ENCODE measurements at places on chromosomes 11 and 22.
A peak's percentile ranks its signal among the peaks of the same experiment; 100 is the strongest.

- DNase-seq, result no peak
Measured at GRCh38 chr11:22491555-22492225, 133.9 kb downstream of the FANCF start.

GRCh38 chr11:74390697-74391096, 7.5 kb downstream of the PGM2L1 start:
- no peak for DNase-seq

DNA sequence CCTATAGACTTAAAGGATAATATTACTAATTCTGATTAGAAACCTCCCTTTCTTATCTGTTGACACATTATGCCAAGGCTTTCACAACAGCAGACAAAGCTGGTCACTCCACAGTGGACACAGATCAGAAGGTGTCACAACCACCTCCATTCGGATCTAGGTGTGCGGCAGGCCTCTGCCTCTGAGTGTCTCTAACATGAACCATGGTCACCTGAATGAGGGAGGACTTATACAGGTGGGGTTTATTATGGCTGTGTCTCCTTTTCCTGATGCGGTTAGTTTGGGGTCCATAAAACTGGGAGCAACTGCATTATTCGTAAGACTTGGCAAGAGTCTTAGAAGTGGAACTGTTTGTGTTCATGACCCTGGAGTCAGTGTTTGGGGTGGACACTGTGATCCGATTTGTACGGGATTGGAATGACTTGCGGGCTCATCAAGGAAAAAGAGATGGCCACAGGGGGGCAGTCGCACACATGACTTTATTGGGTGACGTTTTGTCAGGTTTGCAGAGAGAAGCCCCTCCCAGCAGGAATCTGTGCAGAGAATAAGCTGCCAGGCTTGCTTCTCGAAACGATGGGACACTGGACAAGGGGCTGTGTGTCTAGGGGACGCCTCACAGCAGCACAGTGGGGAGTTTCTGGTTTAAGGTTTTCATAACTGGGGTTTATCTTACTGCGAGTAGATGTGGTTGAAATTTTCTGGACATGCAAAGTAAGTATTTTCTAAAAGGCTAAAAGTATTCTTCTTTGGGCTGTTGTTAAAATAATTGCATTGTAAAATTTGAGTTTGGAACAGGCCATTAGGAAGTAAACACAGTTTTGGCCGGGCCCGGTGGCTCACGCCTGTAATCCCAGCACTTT, 90.6 kb downstream of the GAB4 start:
- peak; percentile 49 for DNase-seq

DNA sequence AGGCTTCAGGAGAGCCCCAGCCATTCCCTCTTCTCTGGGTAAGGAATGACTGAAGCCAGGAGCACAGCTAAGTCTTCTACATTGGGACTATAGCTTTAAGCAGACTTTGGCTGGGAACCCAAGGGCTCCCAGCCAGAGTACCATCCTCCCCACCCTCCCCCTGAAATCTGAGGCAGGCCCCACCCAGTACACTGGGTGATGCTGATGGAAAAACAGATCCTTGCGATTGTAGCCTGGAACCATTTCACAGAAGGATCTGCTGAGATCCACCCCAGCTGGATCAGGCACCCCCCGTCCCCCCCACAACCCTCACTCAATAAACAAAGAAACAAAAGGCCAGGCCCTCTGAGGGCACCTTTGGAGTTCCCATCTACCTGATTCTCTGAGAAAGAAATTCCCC, 39.8 kb downstream of the IL18BP start:
- DNase-seq, result no peak

DNA sequence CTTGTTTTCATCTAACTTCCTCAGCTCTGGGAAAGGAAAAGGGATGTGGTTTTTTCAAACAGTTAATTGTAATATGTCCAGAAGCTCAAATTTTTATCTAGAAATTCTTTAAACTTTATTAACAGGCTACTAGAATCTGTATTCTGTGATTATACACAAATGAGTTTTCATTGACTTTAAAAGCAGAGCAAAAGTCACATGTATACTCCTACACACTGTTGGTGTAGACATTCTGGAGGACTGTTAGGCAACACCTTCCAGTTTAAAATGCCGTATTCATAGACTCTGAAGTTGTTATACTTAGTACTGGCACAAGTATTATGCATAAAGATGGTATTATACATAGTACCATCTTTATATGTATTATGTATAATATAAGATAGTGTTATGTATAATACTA, 64.9 kb downstream of the SPECC1L start:
- no peak for DNase-seq

GRCh38 chr11:62464655-62465054, 45.8 kb downstream of the SCGB1A1 start:
- DNase-seq, result no peak

DNA sequence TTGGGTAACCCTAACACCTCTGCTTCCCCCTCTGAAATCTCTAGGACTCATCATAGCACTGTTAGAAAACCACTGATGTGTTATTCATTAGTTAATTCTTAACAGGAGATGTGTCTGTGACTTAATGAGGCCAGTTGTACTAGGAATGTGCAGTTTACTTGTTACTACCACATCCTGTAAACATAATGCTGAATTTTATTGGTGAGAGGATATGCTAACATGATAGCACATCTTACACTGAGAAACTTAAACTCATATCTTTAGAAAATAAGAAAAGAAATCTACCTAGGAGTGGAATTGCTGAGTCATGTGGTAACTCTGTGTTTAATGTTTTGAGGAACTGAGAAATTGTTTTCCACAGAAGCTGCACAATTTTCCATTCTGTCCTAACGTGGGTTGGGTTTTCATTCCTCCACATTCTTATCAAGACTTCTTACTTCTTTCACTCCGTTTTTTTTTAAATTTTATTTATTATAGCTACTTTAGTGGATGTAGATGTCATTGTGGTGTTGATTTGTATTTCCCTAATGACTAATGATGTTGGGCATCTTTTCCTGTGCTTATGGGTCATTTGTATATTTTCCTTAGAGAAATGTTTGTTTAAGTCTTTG, 33.7 kb downstream of the RNF121 start:
- DNase-seq, result no peak

DNA sequence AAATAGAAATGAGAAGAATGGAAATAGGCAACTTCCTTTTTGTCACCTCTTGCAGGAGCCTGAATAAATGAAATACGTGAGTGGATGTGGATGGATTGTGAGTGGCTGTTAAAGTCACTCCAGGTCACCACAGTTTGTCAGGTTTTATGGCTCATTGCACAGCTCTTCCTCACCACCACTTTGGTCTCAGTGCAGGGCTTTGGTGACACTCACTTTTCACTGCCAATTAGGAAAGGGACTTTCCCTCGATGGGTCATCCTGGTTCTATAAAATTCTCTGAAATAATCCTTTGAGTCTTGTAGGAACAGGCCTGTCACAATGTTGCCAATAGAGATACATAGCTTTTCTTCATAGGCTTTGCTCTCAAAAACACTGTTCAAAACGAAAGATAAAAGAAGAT, 172.4 kb upstream of the C11orf87 start:
- DNase-seq, result no peak

DNA sequence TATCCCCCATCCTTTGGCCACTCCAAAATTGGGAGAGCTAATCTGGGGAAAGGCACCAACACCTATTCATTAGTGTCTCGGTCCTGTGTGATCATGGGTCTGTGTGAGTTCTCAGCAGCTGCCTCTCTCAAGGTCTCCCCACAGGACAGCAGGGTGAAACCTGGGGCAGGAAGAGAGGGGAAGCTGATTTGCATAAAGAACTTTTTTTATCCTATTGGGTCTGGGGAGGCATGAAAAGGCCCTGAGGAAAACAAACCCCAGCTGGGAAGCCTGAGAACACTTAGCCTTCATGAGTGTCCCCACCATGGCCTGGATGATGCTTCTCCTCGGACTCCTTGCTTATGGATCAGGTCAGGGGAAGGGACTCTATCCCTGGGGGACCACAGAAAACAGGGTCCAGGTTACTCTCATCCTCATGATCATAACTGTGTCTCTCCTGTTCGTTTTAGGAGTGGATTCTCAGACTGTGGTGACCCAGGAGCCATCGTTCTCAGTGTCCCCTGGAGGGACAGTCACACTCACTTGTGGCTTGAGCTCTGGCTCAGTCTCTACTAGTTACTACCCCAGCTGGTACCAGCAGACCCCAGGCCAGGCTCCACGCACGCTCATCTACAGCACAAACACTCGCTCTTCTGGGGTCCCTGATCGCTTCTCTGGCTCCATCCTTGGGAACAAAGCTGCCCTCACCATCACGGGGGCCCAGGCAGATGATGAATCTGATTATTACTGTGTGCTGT, 116.0 kb upstream of the TOP3B start:
- no peak for DNase-seq

- DNase-seq, result no peak
Measured at GRCh38 chr11:101867951-101868350, 46.9 kb upstream of the CEP126 start.

DNA sequence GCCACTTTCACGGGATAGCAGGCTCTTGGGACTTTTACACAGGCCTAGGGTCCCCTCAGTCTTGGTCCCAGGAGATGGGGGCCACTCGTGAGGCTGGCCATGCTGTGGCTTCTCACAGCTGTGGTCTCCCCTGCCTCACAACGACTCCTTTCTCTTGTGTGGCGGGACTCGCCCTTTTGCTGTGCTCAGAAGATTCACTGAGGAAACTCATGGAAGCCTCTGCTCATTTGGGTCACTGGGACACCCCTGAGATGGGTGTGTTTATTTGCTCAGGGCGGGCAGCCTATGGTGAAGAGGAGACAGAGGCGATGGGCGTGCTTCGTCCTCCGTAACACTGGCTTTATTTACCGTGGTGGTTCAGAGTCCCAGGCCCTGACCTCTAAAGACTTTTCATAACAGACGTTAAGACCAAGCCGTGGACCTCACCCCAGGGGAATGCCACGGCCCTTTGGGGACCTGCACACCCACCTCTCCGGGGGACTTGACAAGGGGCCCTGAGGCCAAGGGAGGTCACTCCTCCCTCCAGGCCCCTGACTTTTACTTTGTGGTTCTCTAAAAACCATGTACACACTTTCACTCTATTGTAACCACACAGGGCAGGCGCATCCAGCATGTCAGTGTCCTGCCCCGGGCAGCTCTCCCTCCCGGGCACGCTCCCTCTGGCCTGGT, 15.5 kb downstream of the TEF start:
- no peak for DNase-seq

DNA sequence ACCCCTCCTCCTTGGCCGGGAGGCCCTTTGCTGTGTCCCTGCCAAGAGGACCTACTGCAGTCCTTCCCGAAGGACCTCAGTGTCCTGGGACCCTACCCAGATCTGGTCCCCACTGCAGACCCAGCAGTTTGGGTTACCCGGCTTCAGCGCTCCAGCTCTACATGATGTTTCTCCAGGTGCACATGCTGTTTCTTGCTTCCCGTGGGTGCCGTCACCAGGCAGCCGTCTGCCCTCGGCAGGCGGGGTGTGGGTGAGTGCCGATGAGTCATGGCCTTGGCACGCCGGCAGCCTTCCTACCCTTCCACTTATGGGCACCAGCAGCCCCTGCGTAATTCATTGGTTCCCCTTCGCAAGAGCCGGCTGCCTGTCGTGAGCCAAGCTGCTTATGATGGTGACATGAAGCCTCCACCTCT, 101.8 kb downstream of the BCR start:
- no peak for DNase-seq

All from stimulated activated CD4-positive, alpha-beta T cell treated with anti-CD3 and anti-CD28 coated beads, Interleukin-4, amount 100 ng/mL, for 48 hours (primary cell).